Brain pericyte (primary cell): ENCODE measurements at places on chromosomes 13 and 19.

DNA sequence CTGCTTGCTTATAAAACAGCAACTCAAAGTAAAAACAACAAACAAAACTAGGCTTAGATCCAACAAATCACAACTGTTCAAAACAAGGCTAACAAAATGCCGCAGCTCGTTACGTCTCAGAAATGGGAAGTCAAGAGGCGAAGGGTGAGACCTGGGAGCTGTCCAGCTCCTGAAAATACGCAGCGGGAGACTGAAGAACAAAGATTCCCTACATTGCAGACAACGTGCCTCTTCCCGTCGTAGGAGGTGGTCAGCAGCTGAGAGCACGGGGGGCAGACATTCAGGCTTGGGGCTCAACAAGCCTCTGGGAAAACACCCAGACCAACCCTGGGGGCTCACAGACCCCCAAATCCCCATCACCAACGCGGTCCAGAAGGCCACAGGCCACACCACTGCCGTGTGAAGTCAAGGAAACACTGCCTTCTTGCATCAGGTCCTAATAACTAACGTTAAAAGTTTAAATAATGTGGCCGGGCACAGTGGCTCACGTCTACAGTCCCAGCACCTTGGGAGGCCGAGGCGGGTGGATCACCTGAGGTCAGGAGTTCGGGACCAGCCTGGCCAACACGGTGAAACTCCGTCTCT is 13.5 kb downstream of the PLPP2 start:
- no peak for DNase-seq

DNA sequence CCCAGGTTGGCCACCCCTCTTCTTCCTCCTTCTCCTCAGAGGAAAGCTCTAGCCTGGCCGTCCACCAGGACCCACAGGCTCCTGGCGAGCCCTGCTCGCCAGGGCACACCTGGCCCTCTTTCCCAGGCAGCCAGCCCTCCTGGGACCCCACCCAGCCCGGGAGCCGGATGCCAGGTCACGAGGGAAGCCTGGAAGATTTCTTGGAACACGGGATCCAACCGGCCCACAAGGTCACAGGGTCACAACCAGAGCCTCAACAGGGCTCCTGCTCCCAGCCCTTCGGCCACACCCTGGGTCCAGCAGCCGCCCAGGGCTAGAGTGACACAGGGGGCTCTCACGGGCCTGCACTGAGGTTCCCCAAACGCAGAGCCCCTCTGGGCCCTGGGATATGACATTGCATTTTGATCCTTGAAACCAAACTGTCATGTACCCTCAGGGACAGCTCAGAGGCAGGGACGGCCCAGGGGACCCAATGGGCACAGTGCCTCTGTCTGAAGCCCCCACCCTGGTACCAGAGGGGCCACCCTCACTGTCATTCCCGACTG is 5.5 kb downstream of the MKNK2 start:
- no peak for DNase-seq

GRCh38 chr13:70237131-70237530 is 128.9 kb upstream of the KLHL1 start:
- no peak for DNase-seq

- no peak for DNase-seq
Observed at GRCh38 chr13:104436555-104436954, 1370.3 kb upstream of the SLC10A2 start.

DNA sequence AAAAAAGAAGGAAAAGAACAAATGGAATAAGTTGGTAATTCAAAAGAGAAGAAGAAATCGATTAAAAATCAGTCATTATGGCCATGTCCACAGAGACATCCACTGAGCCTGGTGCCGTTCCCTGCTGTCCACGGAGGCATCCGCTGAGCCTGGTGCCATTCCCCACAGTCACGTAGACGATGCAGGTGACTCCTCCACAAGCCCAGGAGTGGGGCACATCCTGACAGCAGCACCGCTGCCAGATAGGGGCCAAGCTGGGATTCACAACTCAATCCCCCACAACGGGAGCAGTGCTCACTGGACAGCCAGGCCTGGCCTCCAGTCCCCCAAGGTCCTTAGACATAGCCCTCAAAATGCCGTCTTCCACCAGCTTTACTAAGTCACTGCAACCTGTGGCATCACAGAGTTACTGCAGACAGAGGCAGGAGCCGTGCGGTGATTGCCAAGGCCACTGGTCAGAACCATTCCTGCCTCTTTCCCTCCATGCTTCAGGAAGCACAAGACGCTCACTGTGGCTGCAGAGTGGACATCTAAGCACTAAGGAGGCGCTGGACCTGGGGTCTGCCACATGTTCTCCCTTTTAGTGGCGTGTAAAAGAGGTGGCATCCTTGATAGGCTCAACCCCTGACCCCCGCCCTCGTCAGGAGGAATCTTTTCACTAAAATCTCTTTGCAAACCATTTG is 131.5 kb upstream of the SPACA7 start:
- DNase-seq, result no peak

GRCh38 chr19:54694648-54695047 is 29.6 kb upstream of the KIR3DL3 start:
- no peak for DNase-seq

DNA sequence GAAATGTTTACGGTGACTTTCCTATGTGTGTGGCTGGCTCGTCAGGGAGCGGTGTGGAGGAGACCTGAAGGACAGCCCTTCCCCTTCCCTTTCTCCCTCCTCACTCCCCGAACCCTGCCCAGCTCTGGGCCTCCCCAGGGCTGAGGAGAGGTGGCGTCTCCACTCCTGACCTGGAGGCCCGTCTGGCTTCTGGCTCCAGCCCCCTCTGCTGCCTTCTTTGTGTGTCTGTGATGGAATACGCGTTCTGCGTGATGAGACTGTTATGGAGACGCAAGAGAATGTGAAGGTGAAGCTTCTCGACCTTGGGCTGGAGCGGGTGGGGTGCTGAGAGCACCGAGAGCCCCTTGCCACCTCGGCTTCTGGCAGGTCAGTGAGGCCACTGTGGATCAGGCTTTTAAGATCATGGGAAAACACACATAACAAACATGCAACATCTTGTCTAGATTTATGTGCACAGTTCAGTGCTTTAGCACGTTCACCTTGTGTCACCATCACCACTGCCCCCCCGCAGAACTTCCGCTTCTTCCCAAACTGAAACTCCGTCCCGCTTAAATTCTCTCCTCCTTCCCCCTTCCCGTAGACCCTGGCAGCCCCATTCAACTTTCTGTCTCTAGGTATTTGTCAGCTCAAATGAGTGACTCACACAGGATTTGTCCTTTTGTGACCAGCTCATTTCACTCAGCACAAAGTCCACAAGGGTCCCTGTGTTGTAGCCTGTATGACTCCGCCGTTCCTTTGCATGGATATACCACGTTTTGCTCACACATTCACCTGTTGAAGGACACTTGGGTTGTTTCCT is 24.7 kb downstream of the ATP11A start:
- DNase-seq, result no peak

- DNase-seq, result no peak
Observed at GRCh38 chr19:55308281-55308680, 16.9 kb downstream of the TMEM150B start.

DNA sequence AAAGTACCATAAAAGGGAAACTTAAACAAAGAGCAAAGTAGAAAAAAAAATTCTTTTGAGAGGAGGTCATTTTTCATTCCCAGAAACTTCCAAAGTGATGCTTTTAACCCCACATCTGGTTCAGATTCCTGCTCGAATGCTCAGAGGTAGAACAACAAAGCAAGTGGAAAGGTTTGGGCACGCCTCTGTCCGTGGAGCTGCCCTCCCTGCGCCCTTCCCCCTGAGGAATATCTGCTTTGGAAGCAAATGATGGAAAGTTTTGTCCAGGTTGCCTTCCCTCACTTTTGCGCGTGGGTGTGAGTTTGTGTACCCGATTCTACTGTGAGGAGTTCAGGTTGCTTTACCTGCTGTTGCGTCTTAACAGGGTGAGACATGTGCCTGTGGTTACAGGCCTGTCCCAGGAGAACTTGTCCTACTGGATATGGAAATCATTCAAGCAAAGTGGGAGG is 110.2 kb downstream of the KLF5 start:
- no peak for DNase-seq

DNA sequence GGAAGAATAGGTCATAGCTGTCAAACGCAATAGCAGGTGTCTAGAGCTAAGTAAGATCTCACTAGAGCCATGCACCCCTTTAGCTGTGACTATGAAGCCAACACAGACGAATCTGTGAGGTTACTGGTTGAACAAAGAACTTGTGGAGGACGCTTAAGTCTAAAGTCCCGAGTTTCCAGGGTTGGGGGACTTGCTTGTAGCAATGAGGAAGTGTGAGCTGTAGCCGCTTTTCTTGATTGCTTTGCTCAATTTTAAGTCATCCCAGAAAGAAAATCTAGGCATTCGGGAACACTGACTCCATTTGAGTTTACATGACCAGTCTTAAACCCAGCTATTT is 1.6 kb downstream of the GPC5 start:
- no peak for DNase-seq

- no peak for DNase-seq
Observed at GRCh38 chr13:25181597-25181996, 9.5 kb upstream of the AMER2 start.

GRCh38 chr13:64556376-64556775 is 2673.8 kb downstream of the PCDH9 start:
- no peak for DNase-seq

DNA sequence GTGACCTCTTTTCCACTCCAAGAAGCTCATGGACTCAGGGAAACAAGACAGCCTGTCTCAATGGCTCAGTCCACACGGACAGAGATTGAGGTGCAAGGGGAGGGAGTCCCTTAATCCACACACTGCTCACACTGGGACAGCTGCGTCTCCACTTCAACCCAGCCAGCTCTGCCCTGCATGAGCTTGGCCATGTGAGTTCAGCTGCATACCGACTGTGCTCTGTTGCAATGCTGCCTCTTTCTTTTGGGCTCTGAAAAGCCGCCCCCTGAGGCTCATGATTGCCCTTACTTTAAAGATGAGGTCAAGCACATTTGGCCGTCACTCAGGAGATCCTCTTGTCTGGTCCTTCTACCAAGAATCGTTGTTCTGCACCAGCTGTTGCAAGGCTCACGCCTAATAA is 64.8 kb upstream of the KCTD15 start:
- DNase-seq, result no peak

- DNase-seq, result no peak
Observed at GRCh38 chr19:4232614-4233281, 3.4 kb downstream of the EBI3 start.

- peak; percentile 77 for DNase-seq
Observed at GRCh38 chr19:21835810-21836444, at the start of gene ZNF43. Gene ZNF43 (minus strand): TSS chr19:21836182. CDS start chr19:21836038, 144 bp downstream.

DNA sequence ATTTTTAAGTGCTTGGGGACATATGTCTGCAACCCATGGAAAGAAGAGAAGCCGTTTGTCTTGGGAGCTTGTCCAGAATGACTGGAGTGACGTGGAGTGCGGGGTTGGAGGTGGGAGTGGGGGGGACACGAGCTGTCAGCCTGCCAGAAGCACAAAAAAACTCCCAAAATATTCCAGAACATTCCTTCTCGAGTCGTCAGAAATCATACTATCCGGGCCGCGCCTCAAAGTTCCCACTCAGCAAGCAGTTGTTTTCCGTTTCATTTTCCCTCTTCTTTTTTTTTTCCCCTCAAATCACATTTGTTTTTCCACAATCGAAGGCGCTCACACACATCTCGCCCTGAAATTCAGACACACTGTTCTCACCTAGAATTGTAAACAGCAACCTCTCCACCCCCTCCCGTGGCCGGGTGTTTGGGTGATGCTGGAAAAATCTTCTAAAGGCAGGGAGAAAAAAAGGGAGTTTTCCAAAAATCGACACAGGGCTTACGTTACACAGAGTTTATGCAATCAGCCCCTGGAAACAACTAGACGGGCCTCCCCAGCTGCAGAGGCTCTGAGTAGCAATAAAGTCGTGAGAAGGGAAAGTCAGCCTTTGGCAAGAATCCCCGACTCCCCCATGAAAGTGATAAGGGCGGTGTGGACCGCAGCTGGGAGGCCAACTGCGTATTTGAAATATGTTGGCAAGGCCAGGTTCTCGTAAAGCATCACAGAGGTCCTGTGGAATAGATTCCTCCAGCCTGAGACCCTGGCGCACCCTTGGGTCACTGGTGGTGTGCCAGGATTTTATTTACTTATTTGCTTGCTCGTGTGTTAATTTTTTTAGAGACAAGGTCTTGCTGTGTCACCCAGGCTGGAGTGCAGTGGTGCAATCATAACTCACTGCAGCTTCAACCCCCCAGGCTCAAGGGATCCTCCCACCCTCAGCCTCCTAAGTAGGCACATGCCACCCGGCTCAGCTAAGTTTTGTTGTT is 31.2 kb upstream of the KLF2 start:
- DNase-seq, result peak; percentile 46

- no peak for DNase-seq
Observed at GRCh38 chr13:44930963-44931623, 58.2 kb downstream of the NUFIP1 start.

- no peak for DNase-seq
Observed at GRCh38 chr19:33333642-33334041, 31.3 kb upstream of the CEBPA start.
